H1 (cell line): ENCODE measurements at places on chromosomes 6 and 20.
A peak's percentile ranks its signal among the peaks of the same experiment; 100 is the strongest.

DNA sequence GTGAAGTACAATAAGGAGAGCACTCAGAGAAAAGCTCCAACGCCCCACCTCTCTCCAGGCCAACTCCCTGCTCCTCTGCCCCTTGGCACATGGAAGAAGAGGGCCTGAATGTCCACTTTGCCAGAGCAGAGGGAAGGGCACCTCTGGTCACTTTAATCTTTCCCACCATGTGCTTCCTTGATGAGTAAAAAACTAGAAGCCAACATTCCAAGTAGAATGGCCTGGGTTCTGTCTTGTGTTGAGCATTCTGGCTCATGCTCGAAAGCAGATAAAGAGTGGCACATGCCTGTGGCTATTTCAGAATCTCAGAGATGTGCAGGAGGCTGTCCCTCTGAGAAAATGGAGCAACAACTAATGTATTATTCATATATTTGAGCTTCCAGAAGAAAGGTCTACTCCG is 177.4 kb upstream of the PLN start:
- DNase-seq = no peak

GRCh38 chr6:154980273-154981078 is 14.6 kb upstream of the TIAM2 start:
- DNase-seq = no peak

- no peak for DNase-seq
Measured at GRCh38 chr6:162889303-162889702, 161.5 kb downstream of the PACRG start.

DNA sequence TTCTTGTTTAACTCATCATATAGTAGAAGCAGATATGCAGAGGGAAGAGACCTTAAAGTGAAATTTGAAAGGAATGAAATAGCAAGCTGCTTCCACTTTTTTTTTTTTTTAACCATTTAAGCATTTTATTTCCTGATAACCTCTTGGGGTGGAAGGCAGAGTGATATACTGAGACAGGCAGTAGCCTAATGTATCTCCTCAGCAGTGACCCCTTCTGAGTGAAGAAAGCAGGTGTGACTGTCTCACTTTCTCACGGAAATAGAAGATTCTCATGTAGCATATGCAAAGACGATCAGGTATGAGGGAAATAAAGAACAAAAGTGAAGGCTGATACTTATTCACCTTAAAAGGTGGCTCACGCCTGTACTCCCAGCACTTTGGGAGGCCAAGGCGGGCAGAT is 187.1 kb upstream of the STXBP5 start:
- no peak for DNase-seq

DNA sequence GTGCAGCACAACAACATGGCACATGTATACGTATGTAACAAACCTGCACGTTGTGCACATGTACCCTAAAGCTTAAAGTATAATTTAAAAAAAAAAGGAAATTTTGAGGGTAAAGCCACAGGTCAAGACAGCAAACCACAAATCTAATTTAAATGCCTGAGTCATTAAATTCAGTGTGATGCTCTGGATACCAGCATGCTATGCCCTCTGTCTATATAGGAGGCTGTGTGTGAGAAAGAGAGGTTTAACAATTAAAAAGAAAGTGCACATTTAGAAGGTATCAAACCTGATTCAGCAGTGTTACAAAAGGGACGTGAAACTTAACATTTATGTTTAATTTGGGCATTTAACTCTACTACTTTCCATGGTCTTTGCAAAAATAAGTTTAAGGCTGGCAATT is 276.3 kb downstream of the ADGRB3 start:
- DNase-seq = no peak

GRCh38 chr6:42236030-42236429 is 18.4 kb upstream of the MRPS10 start:
- DNase-seq = no peak

- DNase-seq = peak; percentile 69
Measured at GRCh38 chr6:107116328-107116892, 1.1 kb upstream of the BEND3 start.

DNA sequence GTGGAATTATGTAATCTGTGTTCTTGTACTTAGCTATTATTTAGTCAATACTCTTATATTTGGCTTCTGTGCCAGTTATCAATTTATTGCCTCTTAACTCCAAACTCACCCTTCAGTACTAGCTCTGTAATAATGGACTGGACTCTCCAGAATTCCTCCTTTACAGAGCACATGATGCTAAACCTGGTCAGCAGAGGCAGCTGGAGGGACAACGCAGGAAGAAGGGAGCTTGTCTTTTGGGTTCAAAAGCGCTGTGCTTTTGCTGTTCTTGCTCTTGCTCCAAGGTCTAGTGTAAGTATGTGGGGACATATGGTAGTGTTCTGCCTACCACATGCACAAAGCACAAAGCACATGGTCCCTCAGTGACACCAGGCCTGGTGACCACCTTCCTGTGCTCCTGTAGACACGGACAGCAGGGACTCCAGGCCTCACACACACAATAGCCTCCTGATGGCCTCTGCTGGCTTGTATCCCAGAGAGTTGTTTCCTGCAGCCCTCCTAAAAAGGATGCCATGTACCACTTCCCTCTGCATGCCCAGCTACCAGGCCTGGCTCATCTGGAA is 46.1 kb downstream of the CHD6 start:
- DNase-seq = no peak

- DNase-seq = no peak
Measured at GRCh38 chr6:112030961-112031660, 22.8 kb upstream of the CCN6 start.
